ENCODE measurements at places on chromosomes 1 and 21.

GRCh38 chr1:171179318-171180227, 5.5 kb upstream of the FMO2 start:
- no peak for DNase-seq

- no peak for DNase-seq
These were observed 40.7 kb downstream of the NME7 start for GRCh38 chr1:169326956-169327268.

GRCh38 chr1:15939181-15940109, 36.5 kb downstream of the ZBTB17 start:
- no peak for DNase-seq

DNA sequence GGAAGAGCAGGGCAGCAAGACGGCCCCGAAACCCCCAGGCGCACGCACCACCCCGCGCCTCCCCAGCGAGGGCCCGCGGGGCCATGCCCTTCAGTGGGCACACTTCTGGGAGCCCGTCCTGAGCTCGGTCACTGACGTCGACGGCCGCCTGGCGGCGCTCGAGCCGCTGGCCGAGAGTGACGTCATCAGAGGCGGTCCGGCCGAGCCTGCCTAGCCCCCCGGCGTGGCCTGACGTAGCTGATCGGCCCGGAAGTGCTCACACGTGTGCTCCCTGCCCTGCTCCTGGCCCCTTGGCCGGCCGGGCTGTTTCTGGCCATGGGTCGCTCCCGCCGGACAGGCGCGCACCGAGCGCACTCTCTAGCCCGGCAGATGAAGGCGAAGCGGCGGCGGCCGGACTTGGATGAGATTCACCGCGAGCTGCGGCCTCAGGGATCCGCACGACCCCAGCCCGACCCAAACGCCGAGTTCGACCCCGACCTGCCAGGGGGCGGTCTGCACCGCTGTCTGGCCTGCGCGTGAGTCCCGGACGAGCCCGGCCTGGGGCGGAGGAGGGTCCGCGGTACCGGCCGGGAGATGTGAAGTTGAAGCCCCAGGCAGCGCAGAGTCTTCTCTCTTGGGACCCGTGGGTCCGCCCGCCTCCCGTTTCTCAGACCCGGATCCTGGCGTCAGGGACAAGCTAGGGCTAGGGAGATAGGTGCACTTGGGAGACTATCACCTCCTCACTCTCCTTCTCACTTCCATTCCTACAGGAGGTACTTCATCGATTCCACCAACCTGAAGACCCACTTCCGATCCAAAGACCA, at the start of gene ZNF593:
Gene ZNF593, plus strand, starts transcription at position 240 of the 803 bp plus-strand sequence. Its CDS starts 76 bp downstream, at position 316.
- peak; percentile 52 for DNase-seq

- DNase-seq: peak; percentile 49
These were observed at the start of gene NOS1AP for GRCh38 chr1:162069334-162070093. TSS of gene NOS1AP (plus strand) at chr1:162069691. CDS start at chr1:162070178, 487 bp downstream.

DNA sequence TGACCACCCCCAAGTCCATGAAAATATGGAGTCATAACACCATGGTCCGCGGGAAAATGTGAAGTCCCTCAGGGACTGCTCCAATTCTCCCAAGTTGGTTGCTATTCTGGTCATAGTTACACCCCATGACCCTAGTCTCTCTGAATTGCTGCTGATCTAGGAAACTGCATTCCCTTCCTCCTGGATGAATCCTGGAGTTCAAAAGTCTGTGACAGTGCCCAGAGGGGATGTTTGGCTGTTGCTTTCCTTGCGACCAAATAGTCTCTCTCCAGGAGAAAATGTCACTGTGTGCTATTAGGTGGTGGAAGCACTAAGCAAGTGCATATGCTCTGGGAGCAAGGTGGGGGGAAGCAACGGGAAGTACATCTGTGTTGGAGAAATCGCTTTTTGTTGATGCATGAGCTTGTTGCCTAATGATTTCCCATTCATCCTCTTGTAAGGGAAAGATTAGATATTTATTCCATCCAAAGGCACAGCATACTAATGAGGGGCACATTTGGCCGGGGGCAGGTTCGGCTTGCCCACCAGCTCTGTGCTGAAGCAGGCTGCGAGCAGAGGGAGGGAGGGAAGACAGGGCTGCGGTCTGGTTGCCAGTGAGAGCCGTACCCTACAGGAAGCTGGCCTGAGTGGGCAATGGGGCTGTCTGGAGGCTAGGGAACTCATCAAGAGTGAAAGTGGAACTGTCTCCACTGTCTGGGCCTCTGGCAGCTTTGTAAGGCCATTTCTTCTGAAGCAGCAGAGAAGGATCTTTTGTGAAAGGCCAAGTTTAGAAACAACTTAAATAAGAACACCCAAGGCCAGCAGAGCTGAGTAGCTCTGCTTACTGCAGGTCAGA, 27.2 kb downstream of the SYT6 start:
- no peak for DNase-seq

GRCh38 chr1:168320800-168321450, 40.2 kb downstream of the TBX19 start:
- DNase-seq: no peak

DNA sequence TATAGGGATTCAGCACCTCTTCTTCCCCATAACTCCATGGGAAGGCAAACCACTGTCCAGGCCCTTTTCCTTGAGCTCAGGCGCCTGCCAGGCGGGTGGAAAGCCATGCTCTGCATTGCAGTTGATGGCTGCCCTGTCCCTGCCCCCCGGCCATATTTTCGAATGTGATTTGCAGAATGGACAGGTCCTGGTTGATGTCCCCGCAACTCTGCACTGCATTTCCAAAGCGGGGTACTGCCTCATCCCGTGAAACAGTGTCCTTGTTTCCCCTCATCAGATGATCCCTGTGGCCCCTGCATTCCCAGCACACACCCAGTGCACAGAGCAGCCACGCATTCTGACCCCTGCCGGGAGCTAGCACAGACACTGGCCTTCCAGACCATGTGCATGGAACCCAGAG, 33.7 kb upstream of the SCMH1 start:
- DNase-seq: no peak

- DNase-seq: no peak
These were observed 3.1 kb upstream of the ZNF697 start for GRCh38 chr1:119651133-119651532.

- DNase-seq: no peak
These were observed 178.4 kb downstream of the GRIK3 start for GRCh38 chr1:36855699-36856494.

DNA sequence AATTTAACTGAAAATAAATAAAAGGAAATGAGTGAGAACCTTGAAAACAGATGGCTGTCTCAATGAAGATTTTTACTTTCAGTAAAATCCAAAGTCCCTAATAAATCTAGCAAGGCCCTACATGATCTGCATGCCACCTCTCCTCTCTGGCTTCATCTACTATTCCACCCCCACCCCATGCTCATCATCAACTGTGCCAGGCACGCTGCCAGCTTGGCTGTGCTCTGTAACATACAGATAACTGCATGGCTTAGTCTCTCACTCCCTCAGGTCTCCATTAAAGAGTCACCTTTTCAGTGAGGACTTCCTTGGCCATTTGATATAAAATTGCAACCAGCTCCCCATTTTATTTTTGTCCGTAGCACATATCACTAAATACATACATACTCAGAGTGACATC, 26.7 kb downstream of the RGSL1 start:
- no peak for DNase-seq

DNA sequence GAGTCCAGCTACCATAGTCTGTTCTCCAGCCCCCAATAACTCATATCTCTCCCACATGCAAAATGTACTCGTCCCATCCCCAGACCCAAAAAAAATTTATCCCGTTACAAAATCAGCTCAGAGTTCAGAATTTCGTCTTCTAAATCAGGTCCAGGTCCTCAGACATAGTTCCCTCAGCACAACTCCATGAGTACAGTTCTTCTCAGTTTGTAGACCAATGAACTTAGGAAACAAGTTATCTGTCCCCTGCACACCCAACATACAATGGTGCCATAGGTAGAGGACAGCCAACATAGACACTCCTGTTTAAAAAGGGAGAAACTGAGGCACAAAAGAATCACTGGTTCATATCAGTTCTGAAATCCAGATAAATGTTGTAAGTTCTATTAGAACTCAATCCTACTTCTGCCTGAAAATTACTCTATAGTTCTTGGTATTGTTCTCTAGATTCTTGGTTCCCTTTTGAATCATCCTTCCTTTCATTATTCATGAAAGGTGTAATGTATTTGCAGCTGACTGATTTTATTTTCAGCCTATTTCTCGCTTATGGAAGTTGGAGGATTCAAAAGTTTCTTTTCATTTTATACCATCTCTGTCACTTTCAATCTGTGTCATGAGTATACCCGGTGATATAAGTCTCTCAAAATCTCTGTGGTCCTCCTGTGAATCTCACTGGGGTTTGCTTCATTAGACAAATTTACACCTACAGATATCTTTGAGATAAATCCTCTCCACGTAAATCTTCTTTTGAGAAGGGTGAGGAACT, 75.8 kb upstream of the TSPAN2 start:
- DNase-seq: no peak

- DNase-seq: no peak
These were observed 185.7 kb downstream of the ST6GALNAC3 start for GRCh38 chr1:76260279-76260678.

DNA sequence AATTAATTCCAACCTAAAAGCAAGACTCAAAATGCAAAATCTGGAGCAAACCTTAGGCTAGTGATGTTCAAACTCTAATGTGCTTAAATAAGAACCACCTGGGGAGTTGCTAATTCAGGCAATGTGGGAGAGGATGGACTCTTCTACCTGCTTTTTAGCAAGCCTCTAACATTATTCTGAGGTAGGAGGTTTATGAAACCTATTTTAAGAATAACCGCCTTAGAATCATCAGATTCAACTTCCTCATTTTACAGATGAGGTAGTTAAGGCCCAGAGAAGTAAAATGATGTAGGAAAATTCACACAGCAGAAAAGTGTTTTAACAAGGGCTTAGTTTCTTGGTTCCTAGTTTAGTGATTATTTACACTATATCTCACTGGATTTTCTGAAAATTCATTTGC, 8.6 kb upstream of the NTNG1 start:
- no peak for DNase-seq

DNA sequence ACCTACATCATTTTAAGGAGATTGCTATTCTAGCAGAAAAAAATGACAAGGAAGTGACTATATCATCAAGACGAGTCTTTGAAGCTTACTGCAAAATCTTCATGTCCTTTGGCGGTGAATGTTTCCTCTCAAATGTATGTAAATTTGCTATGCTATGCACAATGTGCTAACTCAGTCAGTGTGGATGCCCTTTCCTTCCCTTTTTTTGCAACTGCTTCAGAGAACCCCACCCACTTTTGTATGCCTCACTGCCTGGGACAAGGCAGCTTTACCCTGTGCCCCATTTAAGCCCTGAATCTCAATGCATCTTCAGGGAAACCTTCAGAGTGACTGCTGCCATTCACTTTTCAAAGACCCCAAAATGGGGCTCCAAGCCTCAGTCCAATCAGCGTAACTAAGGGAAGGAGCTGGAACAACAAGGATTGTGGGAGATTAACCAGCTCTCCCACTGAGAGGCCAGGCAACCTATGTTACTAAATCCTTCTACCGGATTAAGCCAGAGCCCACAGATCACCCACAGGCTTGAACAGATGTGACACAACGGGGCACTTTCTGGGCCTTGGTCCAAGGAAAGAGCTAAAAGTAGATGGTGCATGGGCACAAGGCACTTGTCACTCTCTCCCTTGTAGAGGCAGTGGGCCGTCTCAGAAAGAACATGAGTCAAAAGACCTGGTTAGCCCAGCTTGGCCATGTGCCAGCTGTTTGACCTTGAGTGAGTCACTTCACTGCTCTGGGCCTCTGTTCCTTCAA, 154.4 kb downstream of the PLPP3 start:
- peak; percentile 76 for DNase-seq

GRCh38 chr21:35491114-35491513, 442.0 kb upstream of the RUNX1 start:
- no peak for DNase-seq

- DNase-seq: peak; percentile 56
These were observed 16.6 kb upstream of the CACYBP start for GRCh38 chr1:174982971-174983689.

DNA sequence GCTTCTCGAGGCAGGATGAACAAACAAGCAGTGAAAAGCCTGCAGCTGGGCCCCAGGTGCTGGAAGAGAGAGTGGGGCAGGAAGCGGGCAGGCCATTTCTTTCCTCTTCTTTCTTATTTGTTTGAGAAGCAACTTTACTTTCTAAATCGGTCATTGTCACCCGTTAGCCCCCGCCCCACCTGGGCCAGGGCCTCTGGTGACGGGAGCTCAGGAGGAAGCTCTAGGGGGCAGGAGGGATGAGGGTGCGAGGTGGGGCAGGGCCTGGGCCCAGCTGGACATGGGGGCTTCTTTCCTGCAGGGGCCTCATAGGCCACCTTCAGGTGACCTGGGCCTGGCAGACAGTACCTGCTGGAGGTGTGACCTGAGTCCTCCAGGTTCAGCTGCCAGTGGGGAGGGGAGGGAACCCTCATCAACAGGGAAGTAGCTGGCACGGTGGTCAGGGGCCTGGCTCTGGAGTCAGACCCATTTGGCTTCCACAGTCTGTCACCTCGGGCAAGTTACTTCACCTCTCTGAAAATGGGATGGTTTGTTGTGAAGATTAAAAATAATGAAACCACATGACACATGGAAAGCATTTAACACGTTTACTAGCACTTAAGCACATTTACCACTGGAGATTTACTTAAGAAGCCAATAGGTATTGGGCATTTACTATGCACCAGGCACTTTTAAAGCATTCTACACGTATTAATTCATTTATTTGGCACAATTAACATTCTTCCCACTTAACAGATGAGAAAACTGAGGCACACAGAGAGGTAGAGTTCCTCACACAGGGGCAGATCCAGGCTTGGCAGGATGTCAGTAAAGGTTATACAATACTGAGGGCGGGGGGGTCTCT, 54.1 kb upstream of the ID3 start:
- DNase-seq: no peak

GRCh38 chr1:35603941-35604340, 30.8 kb downstream of the TFAP2E start:
- DNase-seq: no peak

- DNase-seq: no peak
These were observed 6.5 kb downstream of the FCAMR start for GRCh38 chr1:206963740-206964139.

DNA sequence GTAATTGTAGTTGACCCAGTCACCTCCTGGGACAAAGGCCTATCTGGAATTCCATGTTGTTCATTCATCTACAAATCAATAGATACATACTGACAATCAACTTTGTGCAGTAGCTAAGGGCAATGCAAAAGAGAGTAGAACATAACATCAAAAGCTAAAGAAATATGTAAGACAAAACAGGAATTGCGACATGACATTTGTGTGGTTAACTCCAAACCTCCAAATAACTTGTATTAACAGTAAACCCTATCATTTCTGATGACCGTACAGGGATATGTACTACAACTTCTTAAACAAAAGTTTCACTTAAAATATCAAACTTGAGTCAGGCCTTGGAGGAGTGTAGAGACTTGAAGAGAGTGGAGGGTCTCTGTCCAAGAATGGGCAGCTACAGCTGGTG, 317.6 kb downstream of the SPATA17 start:
- no peak for DNase-seq

DNA sequence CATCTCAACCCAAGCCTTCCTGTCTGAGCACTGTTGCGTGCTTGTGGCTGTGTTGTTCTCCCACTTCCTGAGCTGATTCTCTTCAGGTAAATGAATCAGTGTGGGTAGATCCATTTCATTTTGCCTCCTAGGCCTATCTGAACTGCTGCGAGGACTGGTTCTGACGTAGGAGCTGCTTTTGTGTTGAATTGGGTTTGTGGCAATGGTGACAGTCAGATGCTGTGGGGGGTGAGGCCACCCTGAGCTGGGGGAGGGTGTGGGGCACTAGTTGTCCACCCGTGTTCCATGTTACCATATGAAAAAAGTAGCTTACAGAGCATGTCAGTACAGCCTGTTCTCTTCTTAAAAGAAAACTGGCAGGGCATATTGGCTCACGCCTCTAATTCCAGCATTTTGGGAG, 81.5 kb downstream of the MRPS6 start:
- DNase-seq: no peak

Measured in NCI-H1694 (cell line).